Activated T-cell treated with anti-CD3 and anti-CD28 coated beads, Interleukin-2, amount 50 U/mL, for 1 hour (primary cell): ENCODE measurements at places on chromosomes 4 and X.

DNA sequence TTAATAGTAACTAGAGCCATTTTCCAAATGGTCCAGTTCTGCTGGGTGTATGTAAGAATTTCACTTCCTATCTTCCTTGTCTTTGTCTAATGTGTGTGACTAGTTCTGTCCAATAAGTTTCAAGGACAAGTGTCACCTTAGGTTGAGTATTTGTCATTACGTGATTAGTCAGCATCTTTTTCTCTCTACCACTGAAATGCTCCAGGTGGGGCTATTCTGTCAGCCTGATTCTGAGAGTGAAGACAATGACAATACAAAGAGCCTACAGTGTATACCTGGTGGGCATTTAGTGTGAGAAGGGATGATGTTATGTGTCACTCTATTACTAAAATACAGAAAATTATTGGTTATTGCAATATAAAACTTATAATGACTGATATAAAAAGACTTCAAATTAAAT is 876.3 kb downstream of the C4orf33 start:
- no peak for DNase-seq

GRCh38 chrX:108993909-108994308 is 257.5 kb upstream of the IRS4 start:
- no peak for DNase-seq

GRCh38 chr4:150139297-150139865 is 61.1 kb downstream of the DCLK2 start:
- no peak for DNase-seq

GRCh38 chr4:8541981-8542715 is 38.0 kb upstream of the GPR78 start:
- peak; percentile 2 for DNase-seq

- no peak for DNase-seq
Observed at GRCh38 chr4:20318909-20319277, 67.2 kb downstream of the SLIT2 start.

DNA sequence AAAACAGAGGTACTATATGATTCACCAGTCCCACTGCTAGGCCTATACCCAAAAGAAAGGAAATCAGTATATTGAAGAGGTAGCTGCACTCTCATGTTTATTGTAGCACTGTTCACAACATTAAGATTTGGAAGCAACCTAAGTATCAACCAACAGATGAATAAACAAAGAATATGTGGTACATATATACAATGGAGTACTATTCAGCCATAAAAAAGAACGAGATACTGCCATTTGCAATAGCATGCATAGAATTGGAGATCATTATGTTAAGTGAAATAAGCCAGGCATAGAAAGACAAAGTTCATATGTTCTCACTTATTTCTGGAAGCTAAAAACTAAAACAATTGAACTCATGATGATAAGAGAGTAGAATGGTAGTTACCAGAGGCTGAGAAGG is 72.6 kb downstream of the FGF16 start:
- DNase-seq, result no peak

DNA sequence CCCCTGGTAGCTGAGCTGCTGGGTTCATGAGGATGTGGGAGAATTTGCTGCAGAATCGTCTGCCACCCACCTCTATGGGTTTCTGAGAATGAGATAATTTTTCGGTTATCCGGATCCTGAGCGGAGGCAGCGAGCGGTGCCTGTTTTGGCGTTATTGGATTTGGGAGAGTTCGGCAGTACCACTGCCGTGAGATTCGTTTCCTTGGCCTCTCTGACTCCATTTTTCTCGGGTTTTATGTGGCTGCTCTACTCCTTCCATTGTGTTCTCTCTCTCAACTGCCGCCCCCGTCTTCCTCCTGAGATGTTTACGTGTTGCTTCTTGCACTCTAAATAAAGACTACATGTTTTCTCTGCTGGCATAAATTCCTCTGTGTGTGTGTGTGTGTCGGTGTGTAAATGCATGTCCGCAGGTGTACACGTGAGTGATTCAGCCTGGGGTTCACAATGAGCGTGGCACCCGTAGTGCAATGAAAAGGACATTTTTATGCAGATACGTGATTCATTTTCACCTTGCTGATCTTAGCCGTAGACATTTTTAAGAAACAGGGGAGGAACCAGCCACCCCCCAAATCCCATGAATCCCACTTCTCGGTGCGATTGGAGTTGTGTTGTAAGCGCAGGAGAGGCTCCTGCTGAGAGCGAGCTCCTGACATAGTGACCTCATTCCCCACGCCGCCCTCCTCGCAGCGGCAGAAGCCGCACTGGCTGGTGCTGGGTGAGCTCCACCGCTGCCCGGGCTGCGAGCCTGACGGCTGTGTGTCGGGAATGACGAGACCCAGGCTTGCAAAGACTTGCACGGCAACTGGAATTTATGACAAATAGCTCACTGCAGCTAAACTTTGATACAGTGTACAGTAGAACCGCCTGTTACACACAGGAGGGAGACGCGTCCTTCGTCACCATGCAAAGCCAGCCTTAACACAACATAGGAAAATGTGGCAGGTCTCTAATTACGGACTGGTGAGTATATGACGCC is 82.2 kb downstream of the STOX2 start:
- DNase-seq, result no peak

DNA sequence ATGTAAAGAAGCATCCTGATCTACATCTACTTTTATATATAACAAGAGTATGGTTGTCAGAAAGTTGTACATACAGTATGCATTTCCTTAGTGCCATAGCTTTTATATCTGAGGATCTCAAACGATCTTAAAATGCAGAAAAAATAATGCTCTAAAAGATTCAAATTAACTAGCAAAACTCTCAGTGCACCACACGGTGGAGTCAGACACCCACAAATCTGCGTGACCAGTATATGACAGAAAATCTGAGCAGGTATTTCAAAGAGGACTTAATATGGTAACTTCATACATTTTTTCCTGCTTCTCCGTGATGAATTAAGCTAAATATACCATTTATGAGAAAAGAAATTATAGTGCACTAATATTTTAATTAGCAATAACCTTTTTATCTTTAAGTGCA is 803.0 kb downstream of the DMD start:
- DNase-seq, result no peak

DNA sequence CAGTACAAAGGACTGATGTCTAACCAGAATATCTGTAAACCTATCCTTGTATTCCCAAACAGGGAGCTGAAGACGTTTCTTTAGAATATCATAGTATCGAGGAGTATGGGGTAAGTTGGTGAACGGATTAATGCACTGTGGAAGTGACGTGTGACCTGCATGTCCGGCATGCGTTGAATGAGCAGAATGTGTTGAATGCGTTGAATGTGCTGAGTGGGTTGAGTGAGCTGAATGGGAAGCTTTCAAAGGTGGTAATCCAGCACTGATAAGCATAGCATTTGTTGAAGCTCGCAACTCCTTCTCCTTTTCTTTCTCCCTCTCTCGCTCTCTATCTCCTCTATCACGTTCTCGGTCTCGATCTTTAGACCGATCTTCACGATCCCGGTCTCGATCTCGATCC is 8.1 kb downstream of the DHX15 start:
- DNase-seq, result no peak

GRCh38 chrX:28576117-28576516 is 11.1 kb upstream of the IL1RAPL1 start:
- DNase-seq, result no peak

GRCh38 chrX:11430271-11430670 is 137.1 kb downstream of the AMELX start:
- no peak for DNase-seq

DNA sequence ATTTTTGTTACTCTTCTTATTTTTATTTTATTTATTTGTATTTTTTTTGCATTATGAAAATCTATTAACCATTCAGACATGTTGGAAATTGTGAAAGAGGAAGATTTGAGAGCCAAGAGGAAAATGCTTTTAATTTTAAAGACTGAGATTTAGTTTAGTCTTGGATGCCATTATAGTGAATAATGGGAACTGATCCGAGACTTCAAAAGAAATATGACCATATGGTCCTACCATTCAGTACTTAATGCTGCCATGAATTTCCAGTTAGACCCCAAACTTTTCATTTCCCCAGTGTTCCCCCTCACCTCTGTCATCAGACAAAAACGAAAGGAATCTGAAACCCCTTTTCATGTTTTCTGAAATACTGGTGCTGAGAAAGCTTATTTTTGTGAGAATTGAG is 95.5 kb downstream of the TENM3 start:
- DNase-seq, result no peak

- DNase-seq, result no peak
Observed at GRCh38 chr4:117549524-117549923, 464.1 kb upstream of the TRAM1L1 start.
